ENCODE measurements at places on chromosomes 3 and 15.

DNA sequence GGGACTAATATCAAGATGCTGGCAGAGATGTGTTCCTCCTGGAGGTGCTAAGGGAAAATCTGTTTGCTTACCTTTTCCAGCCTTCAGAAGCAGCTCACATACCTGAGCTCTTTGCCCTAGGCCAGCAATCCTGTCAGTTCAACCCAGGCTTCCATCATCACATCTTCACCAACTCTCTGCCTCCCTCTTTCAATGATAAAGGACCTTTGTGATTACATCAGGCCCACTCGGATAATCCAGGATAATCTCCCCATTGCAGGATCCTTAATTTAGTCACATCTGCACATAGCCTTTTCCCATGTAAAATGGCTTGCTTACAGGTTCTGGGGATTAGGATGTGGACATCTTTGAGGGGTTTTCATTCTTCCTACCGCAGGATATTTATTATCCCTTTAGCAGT, 58.3 kb downstream of the NSUN3 start:
- no peak for DNase-seq

- DNase-seq = no peak
Observed at GRCh38 chr15:40091861-40092255, 16.8 kb downstream of the BMF start.

GRCh38 chr3:167361306-167361705, 18.8 kb downstream of the ZBBX start:
- DNase-seq = no peak

GRCh38 chr15:44738340-44738984, 2.1 kb downstream of the TRIM69 start:
- DNase-seq = peak; percentile 26

- DNase-seq = peak; percentile 66
Observed at GRCh38 chr15:45157974-45158373, 28.2 kb downstream of the DUOX1 start.

Measured in GM04504 (cell line).